ENCODE measurements at places on chromosomes 13 and 19.

DNA sequence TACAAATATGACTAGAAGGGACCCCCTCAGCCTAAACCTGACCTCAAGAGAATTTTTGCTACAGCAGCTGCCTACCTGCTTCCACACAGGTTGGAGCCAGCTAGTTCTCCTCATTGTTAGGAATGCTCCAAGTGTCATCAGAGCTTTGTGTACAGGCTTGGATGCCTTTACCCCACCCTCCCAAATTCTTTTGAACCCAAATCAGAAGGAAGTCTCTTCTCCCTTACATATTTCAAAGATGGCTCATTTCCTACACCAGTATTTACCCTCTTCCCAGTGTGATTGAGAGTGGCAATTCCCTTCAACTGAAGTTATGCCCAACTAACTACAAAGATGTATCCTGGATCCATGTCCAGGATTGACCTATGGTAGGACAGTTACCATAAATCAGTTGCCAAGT lies 323.2 kb downstream of the OXGR1 start:
- DNase-seq = no peak

GRCh38 chr13:71811344-71811743 lies 55.7 kb downstream of the DACH1 start:
- DNase-seq = no peak

GRCh38 chr19:32233091-32233490 lies 112.3 kb upstream of the ZNF507 start:
- DNase-seq = no peak

DNA sequence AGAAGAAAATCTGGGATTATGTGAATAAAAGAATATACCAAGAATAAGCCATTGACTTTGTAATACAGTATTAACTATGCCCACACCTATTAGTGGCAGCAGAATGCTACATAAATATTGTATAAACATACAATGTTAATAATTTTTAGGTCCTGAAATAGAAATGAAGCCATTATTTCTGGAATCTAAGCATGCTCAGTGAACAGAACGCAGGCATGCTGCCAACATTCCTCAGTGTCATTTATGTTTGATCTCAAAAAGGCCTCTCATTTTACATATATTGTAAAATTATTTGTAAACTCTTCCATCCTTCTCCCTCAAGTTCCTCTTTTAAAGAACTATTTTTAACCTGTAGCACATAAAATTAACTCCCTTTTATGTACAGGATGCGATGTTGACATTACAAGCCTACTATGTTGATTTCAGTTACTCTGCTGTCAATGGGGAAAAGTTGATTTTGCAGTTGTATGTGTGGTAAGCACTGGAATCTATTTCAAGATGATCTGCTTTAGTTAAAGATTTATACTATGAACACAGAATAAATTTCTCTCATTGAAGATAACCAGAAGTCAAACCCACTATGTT lies 118.8 kb downstream of the VWA8 start:
- DNase-seq = no peak

- no peak for DNase-seq
Measured at GRCh38 chr13:33154911-33155310, 130.6 kb downstream of the STARD13 start.

DNA sequence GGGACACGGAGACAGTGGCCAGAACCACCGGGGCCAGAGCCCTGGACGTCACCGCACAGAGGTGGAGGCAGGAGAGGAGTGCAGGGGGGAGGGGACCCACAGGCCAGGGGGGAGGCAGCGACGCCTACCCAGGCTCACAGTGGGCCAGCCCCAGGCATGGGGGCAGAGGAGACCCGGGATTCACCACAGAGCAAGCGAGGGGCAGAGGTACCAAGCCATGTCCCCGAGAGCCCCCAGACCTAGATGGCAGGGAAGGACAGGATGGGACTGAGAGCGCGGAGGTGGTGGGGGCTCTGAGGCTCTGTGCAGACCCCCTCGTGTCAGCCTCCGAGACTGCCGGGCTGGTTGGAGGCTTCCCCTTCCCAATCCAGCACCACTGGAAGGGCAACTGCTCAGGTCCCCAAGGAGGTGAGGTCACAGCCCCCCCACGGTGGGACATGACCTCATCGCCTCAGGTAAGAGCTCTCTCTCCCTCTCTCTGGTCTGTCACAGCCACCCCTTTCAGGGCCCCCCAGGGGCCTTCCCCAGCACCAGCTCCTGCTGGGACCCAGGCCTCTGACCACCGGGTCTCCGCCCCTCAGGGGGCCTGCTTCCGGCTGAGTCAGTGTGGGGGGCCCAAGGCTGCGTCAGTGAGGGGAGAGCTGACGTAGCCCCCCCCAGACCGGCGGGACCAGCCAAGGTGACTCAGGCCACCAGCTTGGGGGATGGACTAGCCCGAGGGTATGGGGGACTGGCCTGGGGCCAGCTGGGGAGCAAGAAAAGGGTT lies 2.2 kb upstream of the IL11 start:
- DNase-seq = no peak

GRCh38 chr13:50152224-50152623 lies 137.0 kb downstream of the KCNRG start:
- DNase-seq = no peak

- no peak for DNase-seq
Measured at GRCh38 chr19:50568728-50569698, 778 bp upstream of the LRRC4B start.

DNA sequence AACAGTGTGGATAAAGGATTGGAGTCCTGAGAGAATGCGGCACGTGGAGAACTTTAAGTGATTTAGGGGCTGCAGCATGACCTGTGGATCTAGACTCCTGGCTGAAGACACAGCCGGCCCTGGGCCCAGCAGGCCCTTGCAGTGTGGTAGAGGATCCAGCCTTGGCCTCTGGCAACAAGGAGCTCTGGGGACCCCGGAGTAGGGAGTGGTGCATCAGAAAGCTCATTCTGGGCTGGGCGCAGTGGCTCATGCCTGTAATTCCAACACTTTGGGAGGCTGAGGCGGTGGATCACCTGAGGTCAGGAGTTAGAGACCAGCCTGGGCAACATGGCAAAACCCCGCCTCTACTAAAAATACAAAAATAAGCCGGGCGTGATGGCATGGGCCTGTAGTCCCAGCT lies 76.0 kb downstream of the CHST8 start:
- DNase-seq = no peak

DNA sequence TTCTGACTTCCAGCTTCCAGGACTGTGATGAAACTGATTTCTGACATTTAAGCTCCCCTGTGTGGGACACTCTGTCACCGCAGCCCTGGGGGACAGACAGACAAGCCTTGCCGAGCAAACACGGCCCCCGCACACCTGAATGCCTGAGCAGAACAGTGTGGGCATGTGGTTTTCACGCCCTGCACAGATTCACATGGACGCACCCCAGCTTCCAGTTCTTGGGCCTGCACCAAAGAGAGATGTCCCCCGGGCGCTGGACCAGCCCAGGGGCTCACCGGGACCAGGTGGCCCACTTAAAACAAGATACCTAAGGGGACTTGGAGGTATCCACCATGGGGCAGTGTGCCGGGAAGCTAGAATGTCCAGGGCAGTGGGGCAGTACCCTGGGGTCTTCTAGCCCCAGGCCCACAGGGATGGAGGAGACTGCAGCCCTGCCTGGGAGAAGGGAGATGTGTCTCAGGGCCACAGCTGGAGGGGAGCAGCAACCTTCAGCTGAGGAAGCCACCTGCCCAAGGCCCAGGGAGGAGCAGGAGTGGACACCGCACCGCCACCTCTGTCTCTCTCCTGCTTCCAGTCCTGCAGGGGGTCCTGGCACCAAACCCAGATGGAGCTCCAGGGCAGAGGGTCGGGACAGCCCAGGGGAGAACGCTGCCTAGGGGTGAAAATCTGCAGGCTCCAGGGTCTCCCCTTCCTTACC lies 50.5 kb downstream of the SOX1 start:
- no peak for DNase-seq

- no peak for DNase-seq
Measured at GRCh38 chr19:38654628-38655055, 7.2 kb downstream of the ACTN4 start.

DNA sequence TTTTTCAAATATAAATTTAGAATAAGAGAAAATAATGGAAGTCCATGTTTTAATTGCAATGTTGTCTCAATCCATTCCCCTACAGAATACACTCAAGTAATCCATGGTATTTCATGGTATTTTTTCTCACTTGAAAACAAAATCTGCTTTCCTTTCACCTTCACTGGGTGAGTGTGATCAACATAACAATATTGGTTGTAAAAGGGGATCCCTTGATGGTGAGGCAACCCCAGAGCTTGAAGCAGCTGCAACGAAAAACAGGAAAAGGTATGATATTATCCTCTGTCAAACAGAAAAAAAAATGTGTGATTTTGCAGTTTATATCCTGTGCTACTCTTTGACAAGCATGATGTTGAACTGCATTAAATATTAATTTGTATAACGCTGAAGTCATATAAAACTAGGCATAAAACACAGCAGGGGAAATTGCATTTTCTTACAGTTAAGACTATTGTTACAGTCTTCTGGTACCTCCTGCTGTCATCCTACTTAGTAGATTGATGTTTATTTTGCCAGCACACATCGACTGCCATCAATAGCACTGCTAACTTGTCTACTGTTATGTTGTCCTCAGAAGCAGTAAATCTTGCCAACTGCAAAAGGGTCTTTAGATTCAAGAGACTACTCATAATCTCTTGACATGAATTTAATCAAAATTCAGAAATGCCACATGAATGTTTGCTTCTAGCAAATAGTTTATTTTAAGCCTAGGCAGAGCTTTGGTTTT lies 373.1 kb upstream of the MIR17HG start:
- no peak for DNase-seq

GRCh38 chr19:8089664-8090601 lies 37.4 kb downstream of the CCL25 start:
- no peak for DNase-seq

- peak; percentile 97 for DNase-seq
Measured at GRCh38 chr13:114148521-114148855, 16.1 kb upstream of the RASA3 start.

DNA sequence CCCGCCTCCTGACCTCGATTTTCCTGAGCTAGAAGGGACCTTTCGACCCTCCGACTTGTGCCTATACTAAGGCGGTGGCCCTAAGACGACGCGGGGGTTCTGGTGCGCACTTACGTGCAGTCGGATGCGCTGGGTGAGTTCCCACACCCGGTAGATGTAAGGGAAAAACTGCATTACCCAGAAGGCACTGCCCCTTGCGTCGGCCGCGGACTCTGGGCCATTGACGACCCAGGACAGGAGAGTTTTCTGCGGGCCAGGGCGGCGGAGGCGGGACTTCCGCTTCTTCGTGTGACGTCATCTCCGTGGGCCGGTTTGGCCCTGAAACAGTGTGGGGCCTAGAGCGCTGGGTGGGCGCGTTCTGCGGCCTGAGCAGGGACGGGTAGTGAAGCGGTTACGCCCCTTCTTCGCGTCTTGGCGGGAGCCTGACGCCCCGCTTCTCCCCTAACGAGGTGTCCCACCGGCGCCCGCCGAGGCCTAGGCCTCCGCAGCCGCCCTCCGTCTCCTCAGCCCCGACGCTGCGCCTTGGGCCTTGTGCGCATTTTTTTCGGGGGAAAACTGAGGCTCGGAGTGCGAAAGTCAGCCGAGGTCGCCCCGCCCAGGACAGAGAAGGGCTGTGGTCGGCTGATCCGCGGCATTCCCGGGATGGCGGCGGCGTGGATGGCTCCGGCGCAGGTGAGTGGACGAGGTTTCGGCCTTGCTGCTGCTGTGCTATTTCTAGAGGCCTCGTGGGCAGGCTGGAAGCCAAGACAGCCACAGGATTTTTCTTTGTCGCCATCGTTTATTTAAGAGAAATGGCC lies at the start of gene ZNF460:
Gene ZNF460 (plus strand): TSS at position 321 of the 797 bp plus-strand sequence. CDS start 322 bp downstream, at position 643.
- peak; percentile 97 for DNase-seq

- no peak for DNase-seq
Measured at GRCh38 chr13:43132257-43132656, 108.9 kb downstream of the DNAJC15 start.

DNA sequence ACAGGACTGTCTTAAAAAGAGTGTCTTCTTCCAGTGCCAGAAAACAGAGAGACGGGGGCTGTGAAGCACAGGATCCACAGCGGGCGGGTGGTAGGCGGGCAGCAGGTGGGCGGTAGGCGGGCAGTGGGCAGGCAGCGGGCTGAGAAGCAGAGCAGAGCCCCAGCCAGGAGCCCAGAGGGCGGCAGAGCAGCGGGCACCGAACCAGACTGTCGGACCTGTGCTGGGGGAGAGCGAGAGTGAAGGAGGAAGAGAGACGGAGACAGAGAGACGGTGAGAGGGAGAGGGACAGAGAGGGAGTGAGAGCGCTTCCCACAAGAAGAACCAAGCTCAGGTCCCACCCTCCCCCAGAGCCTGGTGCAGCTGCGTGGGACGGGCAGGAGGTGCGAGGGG lies 30.3 kb downstream of the RASA3 start:
- no peak for DNase-seq

DNA sequence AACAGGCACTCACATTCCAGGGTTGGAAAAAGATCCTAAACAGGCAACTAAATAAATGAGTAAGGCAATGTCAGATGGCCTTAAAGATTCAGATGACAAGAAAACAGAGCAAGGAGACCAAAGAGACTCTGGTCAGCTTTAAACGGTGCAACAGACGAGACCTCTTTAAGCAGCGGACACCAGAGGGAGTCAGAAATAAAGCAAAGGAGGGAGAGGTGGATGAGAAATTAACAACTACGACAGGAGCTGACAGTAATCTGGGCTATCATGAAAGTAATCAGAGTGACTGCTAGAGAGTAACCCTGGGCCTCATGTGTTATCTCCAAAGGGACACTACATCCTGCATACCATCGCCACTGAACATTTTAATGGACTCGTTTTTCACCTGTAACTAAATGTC lies 1.1 kb downstream of the ZNF550 start:
- no peak for DNase-seq

- no peak for DNase-seq
Measured at GRCh38 chr19:47071731-47072130, 23.3 kb upstream of the TMEM160 start.

GRCh38 chr19:30335306-30335886 lies 36.8 kb upstream of the ZNF536 start:
- DNase-seq = no peak

DNA sequence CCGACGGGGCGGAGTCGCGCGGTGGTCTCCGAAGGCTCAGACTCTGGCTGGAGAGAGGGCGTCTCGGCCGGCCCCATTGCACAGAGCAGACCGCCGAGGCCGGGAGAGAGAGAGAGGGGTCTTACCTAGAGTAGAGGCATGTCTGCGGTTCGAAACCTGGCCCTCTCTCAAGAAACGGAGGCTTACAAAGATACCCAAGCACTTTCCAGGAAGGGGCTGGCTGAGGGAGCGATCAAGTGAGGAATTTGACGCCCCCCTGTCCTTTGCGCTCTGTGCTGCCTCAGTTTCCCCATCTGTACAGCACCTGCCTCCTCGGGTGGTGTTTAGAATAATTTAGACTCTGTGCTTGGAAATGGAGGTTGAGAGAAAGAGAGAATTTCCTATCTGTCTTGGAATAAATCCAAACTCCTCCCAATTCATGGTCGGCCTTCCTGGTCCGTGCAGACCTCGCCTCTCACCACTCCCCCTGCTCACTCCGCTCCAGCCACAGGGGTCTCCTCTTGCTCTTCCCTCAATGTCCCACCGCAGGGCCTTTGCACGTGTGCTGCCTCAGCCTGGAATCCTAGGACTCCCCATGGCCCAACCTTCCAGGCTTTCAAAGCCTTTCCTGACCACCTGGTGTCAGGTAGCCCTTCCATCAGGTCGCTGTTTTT lies 658 bp upstream of the ISOC2 start:
- DNase-seq = no peak

GRCh38 chr19:47357788-47358680 lies 8.9 kb downstream of the DHX34 start:
- no peak for DNase-seq
